Activated naive CD4-positive, alpha-beta T cell treated with anti-CD3 and anti-CD28 coated beads, Interleukin-2, amount 50 U/mL, for 16 hours (primary cell): ENCODE measurements at places on chromosomes 2 and 18.

DNA sequence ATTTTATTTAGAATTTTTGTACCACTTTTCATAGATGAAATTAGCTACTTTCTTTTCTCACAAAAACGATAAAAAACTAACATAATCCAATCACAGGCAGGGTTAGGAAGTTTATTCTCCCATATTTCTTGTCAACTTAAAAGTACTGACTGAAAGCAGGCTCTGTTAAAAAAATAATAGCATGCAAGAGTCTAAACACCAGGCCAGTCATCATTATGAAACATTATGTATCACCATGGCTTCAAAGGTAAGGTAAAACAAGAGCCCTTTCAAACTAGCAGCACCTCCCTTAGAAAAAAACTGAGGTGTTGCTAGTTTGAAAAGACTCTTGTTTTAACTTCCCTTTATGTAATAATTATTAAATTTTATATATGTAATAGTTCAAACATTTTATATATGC is 848.0 kb downstream of the RNF144A start:
- no peak for DNase-seq

- no peak for DNase-seq
Measured at GRCh38 chr18:22640281-22640842, 222.6 kb upstream of the CTAGE1 start.

DNA sequence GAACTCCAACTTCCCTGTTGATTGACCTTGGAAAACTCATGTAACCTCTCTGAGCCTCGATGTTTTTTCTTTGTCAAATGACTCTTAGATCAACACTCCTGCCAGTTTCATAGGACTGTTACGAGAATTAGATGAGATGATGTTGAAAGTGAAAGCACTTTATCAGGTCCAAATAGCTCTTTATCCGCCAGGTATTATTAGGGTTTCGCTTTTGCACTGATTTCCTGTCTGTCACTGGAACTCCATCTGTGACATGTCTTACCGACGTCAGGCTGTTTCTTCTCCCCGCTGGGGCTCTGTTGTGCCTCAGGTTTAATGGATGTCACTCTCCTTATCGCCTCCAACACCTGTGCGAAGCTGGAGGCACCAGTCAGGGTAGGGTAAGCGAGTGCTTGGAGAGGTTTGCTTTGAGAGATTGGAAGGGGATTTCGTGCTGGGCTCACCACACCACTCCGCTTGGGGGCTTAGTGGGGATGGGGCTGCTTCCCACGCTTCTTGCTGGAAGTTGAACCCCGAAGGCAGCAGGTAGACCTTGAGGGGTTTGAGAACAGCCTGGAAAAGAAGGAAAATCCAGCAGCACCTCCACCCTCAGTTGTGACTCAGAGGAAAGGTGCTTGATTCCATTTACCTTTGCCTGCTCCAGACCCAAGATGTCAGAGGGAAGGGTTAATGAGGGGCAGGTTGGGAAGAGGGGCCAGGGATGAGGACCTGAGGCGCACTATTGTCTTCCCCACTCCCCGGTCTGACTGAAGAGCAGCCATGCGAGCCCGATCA is 4.3 kb downstream of the GAD1 start:
- no peak for DNase-seq

GRCh38 chr2:78521938-78522337 is 503.6 kb upstream of the REG3G start:
- DNase-seq: no peak

DNA sequence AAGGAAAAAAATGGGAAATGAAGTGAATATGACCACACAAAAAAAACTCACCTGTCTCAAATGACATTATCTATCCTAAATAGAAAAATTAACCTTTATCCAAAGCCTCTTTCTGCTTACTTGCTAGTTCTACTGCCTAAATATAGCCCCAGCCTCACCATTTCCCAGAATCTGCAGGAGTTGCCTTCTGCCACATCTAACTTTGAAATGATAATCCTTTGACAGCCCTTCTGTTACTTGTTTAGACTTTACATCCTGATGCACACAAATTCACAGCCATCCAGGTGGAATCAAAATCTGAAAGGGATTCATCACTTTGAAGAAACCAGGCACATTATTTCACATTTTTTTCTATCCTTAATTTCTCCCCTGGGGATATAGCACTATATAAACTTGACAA is 1356.2 kb upstream of the NXPH2 start:
- no peak for DNase-seq

DNA sequence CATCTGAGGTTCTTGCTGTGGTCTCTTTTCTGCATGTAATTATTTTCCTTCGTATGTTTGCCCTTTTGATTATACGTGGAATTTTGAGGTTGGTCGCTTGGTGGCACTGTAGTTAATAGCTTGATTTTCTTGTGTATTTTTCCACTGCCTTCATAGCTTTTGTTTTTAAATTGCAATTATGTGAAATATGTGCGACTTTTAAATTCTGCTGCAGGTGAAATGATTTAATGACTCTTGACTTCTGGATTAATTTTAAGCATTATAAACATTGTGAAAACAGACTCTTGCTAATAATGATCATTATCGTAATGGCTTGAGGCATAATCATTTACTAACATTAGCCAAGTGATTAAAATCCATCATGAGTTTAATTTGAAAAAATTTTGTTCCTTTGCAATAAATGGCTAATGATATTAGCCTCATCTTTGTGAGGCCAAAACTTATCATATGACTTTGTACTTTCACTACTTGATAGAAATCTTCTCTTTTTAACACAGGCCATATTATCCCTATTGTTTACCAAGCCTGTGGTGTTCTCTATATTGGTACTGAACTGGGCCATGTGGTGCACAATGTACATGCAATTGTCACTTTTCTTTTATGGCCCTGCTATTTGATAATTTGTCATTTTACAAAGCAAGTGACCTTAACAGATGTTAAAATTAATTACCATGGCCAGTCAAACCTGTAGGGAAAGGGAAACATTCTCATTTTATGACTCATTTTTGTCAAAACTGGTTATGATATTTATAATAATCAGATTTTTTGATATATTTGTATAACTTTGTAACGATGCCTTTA is 62.8 kb upstream of the NEUROD1 start:
- no peak for DNase-seq

DNA sequence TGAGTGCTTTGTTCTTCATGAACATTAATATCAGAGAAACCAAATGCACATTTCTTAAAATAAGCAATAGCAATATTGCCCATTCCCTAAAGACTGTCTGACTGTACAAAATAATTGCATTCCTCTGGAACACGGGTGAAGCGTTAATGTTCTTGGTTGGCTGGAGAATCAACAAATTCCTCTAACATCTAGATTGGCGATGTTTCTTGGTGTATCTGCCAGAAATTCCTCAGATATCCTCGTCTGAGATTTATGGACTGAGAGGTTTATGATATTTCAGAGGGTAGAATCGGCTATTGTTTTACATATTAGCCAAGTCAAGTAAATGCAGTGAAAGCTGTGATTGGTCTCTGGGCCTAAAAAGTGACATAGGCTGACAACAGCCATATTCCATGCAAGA is 27.1 kb upstream of the SPTBN1 start:
- no peak for DNase-seq

GRCh38 chr2:168850846-168851245 is 39.4 kb downstream of the SPC25 start:
- DNase-seq: no peak

GRCh38 chr2:50723286-50723938 is 308.5 kb downstream of the NRXN1 start:
- DNase-seq: no peak

GRCh38 chr18:21386523-21387240 is 144.7 kb downstream of the GREB1L start:
- DNase-seq: no peak

GRCh38 chr18:71831039-71831438 is 713.1 kb downstream of the CBLN2 start:
- DNase-seq: no peak

DNA sequence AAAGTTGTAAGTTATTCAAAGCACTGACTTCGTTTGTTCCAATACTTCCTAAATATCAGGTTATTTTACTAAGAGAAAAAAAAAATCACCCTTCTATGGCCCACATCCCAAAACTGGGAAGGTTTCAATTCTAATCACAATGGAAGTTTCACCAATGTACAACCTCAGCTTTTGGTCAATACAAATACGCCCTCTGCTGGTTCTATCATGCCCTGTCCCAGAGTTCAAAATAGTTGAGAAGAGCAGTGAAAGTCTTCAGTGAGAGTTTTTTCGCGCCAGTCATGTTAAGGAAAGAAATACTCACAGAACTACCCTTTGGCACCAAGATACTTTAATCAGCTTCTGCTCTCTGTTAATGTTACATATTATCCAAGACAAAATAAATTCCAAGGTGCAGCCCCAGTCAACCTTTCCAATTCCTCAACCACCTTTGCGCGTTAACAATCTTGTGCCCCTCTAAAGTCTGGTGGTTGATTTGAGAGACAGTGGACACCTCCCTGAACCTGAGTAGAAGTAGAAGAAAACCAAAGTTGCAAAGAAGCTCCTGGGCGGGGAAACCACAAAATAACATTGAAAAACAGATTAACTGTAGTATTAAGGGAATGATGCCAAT is 59.9 kb downstream of the SUMO1 start:
- DNase-seq: peak; percentile 41

DNA sequence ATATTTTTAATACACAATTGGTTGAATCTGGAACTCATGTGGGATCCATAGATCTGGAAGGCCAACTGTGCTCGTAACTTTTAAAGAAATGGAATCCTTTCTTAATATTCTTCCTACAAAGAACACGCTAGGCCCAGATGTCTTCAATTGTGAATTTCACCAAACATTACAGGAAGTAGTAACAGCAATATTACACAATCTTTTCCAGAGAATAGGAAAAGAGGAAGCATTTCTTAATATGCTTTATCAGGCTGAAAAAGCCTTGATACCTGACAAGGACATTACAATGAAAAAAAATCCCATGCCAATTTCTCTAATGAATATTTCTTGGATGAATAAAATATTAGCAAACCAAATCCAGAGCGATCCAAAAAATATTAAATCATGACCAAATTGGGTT is 80.3 kb upstream of the HAAO start:
- no peak for DNase-seq

- no peak for DNase-seq
Measured at GRCh38 chr2:71743995-71744675, 290.8 kb downstream of the DYSF start.

DNA sequence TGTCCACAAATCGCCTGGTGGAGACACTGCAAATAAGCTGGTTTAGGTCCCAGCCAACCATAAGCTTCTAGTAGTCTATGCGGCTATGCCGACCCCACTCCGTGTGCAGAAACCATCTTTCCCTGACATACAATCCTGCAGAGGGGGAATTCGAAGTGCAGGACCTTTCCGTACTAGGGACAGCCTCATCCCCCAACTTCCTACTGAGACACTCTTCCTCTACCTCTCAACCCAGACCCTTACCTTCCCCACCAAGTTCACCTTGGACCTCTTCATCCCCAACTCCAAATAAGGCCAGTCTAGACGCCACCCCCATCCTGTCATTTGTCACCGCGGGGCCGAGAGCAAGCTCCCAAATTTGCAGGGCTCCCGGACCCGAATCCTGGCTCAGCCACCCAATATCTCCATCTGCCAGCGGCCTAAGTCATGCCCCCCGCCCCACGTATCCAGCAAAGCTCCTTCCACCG is 496 bp downstream of the SUCLG1 start:
- DNase-seq: peak; percentile 24

- no peak for DNase-seq
Measured at GRCh38 chr2:147469471-147469870, 375.4 kb upstream of the ACVR2A start.

GRCh38 chr2:170973492-170974303 is 44.6 kb downstream of the GORASP2 start:
- DNase-seq: peak; percentile 89

DNA sequence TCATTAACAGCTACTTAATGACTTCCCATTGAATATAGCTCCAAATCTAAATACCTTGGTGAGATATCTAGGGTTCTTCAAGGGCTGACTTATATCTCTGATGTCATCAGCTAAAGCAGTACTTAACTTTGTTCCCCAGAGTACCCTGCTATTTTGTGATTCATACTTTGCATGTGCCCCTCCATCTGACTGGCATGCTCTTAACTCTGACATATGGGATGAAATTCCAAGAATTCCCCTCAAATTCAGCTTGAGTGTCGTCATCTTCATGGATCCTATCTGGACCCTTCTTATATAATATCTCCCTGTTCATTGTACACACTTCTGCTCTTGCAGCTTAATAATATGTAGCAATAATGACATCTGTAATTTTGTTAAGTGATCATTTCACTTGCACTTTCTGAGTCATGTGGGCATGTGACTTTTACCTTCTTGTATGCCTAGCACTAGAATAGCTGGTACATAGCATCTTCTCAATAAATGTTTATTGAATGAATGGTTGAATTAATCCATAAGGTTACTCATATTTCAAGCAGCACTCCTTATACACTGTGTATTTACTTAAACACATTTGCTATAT is 172.9 kb downstream of the WDR7 start:
- no peak for DNase-seq

DNA sequence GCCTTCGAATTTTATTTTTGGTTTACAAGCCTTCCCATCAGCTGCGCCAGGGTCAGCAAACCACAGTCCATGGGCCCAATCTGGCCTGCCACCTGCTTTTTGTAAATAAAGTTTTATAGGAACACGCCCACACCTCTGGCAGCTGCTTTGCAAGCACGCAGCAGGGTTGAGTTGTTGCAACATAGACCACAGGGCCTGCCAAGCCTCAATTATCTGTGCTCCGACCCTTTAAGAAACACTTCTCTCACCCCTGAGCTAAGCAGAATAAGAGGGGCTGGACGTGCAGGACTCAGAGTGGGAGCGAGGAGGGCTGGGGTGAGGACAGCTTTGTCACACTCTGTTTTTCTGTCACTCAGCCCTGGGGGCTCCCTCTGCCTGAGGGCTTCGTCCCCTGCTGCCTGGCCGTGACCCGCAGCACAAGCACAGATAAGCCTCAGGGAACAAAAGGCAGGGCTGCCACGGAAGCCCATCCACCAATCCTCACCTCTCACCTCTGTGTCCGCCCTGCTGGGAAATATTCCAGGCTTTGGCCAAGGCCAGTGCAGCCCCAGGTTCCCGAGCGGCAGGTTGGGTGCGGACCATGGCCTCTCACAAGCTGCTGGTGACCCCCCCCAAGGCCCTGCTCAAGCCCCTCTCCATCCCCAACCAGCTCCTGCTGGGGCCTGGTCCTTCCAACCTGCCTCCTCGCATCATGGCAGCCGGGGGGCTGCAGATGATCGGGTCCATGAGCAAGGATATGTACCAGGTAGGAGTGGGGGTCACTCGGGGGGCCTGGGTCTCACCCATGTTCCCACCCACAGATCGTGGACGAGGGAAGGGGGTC is at the start of gene AGXT:
Gene AGXT, plus strand, starts transcription at position 539 of the 823 bp plus-strand sequence. Its CDS starts 42 bp downstream, at position 581.
- no peak for DNase-seq
